Stimulated activated CD4-positive, alpha-beta T cell treated with anti-CD3 and anti-CD28 coated beads, TNF-alpha, amount 100 ng/mL, for 48 hours (primary cell): ENCODE measurements at places on chromosomes 1 and 21.

GRCh38 chr1:182631053-182631677 is 27.0 kb upstream of the RGS16 start:
- DNase-seq, result no peak

GRCh38 chr1:239537795-239538194 is 151.4 kb downstream of the CHRM3 start:
- DNase-seq, result no peak

- DNase-seq, result no peak
Measured at GRCh38 chr1:8567146-8567545, 249.2 kb downstream of the SLC45A1 start.

GRCh38 chr1:28526886-28527285 is 21.0 kb downstream of the RCC1 start:
- no peak for DNase-seq

DNA sequence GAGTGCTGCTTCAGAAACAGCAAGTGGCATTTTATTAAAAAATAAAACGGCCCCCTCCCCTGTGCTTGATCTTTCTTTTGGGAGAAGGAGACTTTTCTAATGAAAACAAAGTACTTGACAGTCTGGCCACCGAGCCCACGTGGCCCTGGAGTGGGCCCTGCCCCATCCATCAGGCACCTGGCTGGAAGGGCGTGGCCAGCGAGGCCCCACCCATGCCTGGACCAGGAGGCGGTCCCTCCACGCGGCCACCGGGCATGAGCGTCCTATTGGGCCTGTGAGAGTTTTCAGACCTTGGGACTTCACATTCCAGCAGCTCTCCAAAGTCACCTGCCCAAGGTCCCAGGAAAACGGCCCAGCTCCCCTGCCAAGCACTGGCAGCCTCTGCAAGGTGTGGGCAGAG is 144.7 kb downstream of the CASZ1 start:
- DNase-seq, result no peak

DNA sequence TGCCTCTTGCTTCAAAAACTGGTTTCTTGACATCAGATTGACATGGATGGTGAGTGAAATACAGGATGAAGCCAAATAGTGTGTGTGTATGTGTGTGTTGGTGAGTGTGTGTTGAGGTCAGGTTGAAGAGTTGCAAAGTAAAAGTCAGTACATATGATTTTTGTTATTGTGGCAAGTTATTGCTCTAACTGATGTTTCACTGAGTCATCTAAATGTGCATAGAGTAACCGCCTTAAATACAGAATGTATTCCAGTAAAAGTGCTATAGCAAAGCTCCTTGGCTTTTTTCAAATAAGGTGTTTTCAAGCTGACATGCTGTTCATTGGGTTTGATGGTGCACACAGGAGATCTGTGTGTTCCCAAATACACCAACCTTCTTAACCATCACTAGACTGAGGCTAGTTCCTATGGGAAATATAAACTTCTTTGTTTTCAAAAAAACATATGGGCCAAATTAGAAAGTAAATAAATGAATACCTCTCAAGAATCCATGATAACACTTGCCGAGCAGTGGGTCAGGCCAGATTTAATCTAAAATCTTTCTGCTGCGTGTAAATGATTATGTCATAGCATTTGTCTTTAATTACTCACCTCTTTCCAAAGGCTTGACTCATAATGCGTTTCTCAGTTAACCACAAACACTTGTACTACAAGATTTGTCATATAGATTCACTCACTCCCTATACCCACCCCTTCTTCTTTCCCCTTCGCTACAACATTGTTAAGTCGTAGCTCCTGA is 151.1 kb downstream of the LYPLAL1 start:
- no peak for DNase-seq

DNA sequence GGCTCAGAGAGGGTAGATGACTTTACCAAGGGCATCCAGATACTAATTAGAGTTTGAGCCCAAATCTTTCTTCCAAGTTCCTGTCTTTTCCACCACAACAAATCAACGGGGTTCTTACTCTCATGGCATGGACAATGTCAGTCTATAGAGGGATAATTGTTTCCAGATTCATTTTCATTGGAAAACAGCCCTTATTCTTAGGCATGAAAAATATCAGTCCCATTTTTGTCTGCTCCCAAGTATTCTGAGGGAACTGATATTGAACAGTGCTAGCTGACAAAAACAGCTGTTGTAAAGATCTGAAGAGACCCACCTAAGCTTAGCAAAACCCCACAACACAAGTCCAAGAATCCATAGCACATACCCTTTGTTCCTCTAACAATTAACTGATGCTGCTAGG is 349.1 kb upstream of the BEND5 start:
- no peak for DNase-seq

GRCh38 chr1:116471241-116471640 is 98.2 kb downstream of the ATP1A1 start:
- no peak for DNase-seq
